GM23338 (cell line): ENCODE measurements at places on chromosomes 13 and 19. TPM values are rescaled to one million over a fixed set of nuclear protein-coding genes. Genes with fewer than 3 reads are reported as not detected.

The ZNF599 gene
- total RNA-seq: 5.2 and 6.0 TPM in 2 replicates

GRCh38 chr13:43196750-43197370, 173.5 kb downstream of the DNAJC15 start:
- no peak for DNase-seq

- no peak for DNase-seq
Measured at GRCh38 chr13:113112893-113113845, 7.6 kb downstream of the F7 start.

The ZNF628 gene
- 10.7 and 12.7 TPM in 2 replicates for total RNA-seq

The RETN gene
- not detected in 2 replicates for total RNA-seq

The ITGBL1 gene
- not detected in 2 replicates for total RNA-seq

The LIM2 gene
- not detected in 2 replicates for total RNA-seq

The EMP3 gene
- 6.0 and 7.9 TPM in 2 replicates for total RNA-seq

The CNMD gene
- 137 and 141 TPM in 2 replicates for total RNA-seq

DNA sequence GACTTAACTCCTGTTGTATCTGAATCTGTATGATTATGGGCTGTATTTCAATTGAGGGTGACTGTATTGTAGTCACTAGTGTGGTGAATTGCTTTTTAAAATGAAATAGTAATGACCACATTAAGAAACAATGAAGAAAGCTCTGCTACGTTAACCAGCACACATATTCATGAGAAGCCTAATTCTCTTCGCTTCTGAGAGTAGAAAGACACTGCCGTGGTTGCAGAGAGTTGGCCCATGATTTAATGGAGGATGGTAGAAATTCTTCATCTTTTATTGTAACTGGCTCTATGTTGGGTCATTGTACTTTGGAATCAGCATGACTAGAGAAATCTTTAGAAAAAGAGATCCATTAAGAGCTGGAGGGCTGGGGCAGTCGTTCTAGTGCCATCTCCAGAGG, 451.5 kb downstream of the PCDH17 start:
- no peak for DNase-seq

The VSIG10L gene
- 8.5 and 10.4 TPM in 2 replicates for total RNA-seq

DNA sequence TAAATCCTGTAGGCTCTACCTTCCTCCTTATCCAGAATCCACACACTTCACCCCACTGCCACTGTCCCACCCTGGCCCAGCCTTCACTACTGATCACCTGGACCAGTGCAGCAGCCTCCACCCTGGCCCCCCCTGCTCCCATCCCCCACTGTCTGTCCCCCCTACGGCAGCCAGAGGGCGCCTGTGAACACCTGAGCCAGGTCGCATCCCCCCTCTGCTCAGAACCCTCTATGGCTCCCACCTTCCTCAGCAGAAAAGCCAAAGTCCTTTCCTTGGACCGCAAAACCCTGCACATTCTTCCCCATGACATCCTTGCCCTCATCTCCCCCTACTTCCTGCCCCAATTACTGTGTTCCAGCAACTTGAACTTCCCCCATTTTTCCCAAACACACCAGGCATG, 20.6 kb downstream of the ELAVL3 start:
- DNase-seq: no peak

The KMT2B gene
- 36.2 and 49.8 TPM in 2 replicates for total RNA-seq

The U2AF1L4 gene
- 13.1 and 14.3 TPM in 2 replicates for total RNA-seq

DNA sequence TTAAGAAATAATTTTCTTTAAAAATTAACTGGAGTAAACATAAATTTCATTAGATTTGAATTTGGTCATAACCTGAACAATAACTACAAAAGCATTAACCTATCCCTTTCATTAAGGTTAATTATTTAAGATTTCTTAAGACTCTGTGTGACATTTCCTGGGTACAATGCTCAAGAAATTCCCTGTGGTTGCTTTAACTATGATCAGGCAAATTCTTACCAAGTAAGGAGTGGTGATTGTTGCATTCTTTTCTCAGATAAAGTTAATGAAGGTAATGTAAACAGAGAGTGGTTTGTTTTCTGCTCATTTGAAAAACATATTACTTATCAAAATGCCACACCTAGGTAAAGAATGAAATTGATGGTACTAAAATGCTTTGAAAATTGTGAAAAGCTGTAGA, 114.8 kb upstream of the MIR17HG start:
- no peak for DNase-seq

- DNase-seq: no peak
Measured at GRCh38 chr13:71117920-71118319, 749.1 kb downstream of the DACH1 start.

DNA sequence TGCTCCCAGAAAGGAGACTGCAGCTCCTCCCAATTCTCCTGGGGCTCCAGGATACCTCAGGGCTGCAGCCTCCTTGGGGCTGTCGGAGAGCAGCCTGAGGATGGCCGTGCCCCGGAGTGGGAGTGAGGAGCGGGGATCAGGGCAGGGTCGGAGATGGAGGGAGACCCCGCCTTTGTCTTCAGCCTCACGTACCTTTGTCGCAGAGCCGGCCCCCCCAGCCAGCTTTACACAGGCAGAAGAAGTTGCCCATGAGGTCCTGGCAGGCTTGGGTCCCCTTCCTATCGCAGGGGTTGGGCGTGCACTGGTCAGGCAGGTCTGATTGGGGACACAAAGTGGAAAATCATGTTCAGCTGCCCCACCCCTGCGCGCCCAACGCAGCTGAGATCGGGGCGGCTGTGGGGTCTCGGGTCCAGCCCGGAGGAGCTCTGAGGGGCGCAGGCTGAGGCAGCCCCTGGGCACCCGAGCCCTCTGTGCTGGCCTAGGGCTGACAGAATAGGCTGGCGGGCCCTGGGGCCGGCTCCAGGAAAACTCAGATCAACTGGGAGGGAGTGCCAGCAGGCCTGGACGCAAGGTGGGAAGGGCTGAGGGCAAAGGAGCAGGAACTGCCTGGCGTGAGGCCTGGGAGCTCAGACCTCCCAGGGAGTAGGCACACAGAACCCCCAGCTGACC, 24.2 kb downstream of the GAS6 start:
- no peak for DNase-seq

The ZNF730 gene
- 37.9 and 41.8 TPM in 2 replicates for total RNA-seq

The GSX1 gene
- total RNA-seq: not detected in 2 replicates

The B3GNT3 gene
- 1.0 and 1.9 TPM in 2 replicates for total RNA-seq

- no peak for DNase-seq
Measured at GRCh38 chr19:15175609-15176008, 25.2 kb downstream of the NOTCH3 start.

The LGALS14 gene
- total RNA-seq: not detected in 2 replicates

GRCh38 chr13:65530688-65531087, 1699.4 kb downstream of the PCDH9 start:
- no peak for DNase-seq

The RXFP2 gene
- total RNA-seq: not detected in 2 replicates

The WTIP gene
- total RNA-seq: 4.5 and 8.9 TPM in 2 replicates

DNA sequence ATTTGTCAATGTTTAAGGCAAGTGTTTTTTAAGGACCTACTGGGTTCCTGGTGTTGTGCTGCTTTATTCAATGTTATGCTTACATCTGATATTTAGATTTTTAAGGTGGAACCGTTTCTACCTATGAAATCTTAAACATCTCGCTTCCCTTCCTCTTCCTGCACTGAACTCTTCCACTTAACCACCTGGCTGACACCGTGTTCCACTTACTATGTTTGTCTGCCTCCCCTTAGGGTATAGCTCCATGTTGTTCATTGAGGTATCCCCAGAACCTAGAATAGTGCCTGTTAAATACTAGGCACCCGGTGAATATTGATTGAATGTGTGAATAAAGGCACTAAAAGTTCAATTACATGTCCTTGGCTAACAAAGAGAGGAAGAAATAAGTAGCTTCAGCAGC, 104.9 kb downstream of the RNF17 start:
- DNase-seq: no peak

- peak; percentile 98 for DNase-seq
Measured at GRCh38 chr13:99087098-99087953, 109.5 kb upstream of the DOCK9 start.

The CEACAM19 gene
- total RNA-seq: 0.16 and 0.38 TPM in 2 replicates

- no peak for DNase-seq
Measured at GRCh38 chr19:28316464-28316863, 896.5 kb downstream of the UQCRFS1 start.

DNA sequence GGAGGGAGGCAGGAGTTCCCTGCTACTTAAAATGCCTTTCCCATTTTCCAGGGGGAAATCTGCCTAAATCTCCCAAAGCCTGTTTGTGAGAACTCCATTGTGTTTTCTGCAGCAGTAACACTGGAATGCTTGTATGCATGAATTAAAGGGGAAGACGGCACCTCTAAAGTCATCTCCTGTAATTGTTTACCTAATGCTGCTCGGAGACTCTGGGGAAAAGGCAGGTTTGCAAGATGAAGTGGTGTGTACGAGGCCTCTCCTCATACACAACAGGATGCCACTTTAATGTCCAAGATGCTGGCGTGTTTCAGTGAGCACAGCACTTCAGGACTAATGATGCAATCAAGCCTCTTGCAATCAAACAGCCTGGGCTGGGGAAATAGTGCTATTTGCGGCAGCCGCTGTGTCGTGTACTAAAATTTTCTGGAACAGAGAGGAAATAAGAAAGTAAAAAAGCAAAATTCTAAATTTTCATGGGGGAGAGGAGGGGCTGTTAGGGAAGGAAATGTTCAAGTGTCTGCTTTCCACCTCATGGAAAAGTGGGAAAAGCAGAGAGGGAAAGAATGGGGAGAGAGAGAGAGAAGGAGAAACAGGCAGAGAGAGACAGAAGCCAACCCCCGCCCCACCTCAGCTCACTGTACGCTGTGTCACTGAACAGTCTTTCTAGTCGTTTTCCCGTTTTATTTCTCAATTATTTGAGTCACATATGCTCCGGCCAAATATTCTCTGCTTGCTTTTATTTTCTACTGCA, 32.9 kb downstream of the TSHZ3 start:
- peak; percentile 59 for DNase-seq

The CACNA1A gene
- 17.8 and 20.3 TPM in 2 replicates for total RNA-seq

- peak; percentile 75 for DNase-seq
Measured at GRCh38 chr13:101121608-101122007, 294.7 kb downstream of the NALCN start.

DNA sequence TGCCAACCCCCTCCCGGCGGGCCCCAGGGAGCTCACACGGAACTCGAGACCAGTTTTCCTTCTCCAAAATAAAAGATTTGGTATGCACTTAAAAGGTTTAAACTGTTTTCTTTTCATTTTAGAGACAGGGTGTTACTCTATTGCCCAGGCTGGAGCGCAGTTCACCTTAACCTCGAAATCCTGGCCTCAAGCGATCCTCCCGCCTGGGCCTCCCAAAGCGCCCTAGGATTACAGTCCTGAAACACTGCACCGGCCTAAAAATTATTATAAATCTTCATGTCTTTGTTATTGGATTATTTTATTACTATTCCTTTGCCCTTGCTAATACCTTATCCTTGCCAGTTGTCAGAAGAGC, 553 bp upstream of the SLC7A1 start:
- no peak for DNase-seq

- DNase-seq: peak; percentile 11
Measured at GRCh38 chr13:77563111-77563510, 27.6 kb downstream of the SCEL start.

DNA sequence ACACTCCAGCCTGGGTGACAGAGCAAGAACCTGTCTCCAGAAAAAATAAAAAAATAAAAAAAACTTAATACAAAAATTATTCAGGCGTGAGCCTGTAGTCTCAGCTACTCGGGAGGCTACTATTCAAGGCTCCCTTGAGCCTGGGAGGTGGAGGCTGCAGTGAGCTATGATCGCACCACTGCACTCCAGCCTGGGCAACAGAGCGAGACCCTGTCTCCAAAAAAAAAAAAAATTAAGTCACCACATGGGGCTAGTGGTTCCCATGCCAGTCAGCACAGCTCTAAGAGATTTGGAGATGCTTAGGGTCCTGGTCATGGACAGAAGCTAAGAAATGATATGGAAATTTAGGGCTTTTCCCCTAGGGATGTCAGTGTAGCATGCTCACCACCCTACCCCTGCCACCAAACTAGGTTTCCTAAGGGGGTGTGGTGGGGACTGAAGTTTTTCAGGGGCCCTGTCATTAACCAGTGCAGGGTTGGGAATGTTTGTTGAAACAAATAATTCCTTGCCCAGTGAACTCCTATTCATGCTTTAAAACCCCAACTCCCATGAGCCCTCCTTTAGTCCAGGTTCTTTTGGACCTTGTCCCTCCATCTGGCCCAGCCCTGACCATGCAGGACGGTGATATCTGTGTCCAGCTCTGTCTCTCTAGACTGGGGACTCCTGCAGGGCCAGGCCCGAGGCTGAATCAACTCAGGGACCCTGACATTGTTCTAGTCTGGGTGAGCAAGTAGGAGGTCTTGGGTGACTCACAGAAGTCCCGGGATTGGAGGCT, 1.8 kb downstream of the FCHO1 start:
- no peak for DNase-seq

The LILRB3 gene
- not detected in 2 replicates for total RNA-seq

- no peak for DNase-seq
Measured at GRCh38 chr19:42091742-42092141, 15.8 kb downstream of the ZNF574 start.

- DNase-seq: no peak
Measured at GRCh38 chr13:112447306-112447705, 71.2 kb downstream of the SPACA7 start.

The NKPD1 gene
- 1.3 and 2.2 TPM in 2 replicates for total RNA-seq

- DNase-seq: no peak
Measured at GRCh38 chr19:44943801-44944249, 1.8 kb downstream of the APOC4 start.

- DNase-seq: peak; percentile 96
Measured at GRCh38 chr19:7870571-7871436, 3.4 kb downstream of the PRR36 start.
